ENCODE measurements at places on chromosomes 7 and 10.

DNA sequence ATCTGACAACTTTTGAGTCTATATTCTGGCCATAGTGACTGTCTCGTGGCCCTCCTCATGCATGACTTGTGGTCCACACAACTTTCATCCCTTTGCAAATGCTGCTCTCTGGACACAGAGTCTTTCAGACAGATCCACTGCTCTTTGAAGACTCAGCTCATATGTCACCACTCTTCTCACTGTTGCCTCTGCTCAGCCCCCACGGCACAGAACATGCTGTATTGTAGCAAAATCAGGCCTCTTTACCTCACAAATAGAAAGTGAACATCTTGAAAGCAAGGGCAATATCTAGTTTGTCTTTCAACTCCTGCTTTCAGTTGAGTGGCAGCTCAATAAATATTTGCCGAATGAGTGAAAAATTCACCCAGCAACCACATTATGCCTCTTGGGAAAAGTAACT, 443.5 kb downstream of the NRG3 start:
- no peak for DNase-seq

DNA sequence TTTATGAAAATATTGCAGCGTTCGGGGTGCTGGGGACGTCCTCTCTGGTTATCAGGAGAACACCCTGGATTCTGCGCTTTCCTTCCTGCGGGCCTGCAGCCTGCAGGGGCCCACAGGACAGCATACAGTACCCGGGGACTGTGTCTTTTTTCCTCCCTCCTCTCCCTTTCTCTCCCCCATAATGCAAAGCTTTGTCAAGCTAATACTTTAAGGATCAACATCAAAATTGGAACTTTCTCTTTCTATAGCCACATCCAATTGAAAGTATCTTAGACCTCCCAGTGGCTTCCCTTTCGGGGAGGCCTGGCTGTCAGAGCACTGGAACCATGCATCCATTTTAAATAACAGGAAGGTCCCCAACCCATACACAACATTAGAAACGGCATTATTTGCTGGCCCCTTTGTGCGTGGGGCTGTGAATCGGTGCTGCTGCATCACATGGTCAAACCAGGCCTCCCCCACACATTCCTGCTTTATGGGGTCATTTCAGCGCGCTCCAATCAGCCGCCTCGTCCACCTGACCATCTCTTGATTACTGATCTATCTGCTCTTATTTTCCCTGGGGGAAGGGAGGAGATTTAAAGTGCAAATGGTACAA, 505.1 kb downstream of the DNAJB6 start:
- DNase-seq = no peak

DNA sequence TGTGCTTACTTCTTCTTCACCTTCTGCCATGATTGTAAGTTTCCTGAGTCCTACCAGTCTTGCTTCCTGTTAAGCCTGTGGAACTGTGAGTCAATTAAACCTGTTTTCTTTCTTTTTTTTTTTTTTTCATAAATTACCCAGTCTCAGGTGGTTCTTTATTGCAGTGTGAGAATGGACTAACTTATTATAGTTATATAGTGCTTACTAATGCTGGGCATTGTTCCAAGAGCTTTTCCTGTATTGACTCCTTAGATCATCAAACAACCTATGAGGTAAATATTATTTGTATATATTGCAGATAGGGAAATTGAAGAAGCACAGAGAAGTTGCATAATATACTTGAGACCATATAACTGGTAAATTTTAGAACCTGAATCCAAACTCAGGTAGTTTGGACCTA, 98.1 kb downstream of the MBL2 start:
- DNase-seq = no peak

DNA sequence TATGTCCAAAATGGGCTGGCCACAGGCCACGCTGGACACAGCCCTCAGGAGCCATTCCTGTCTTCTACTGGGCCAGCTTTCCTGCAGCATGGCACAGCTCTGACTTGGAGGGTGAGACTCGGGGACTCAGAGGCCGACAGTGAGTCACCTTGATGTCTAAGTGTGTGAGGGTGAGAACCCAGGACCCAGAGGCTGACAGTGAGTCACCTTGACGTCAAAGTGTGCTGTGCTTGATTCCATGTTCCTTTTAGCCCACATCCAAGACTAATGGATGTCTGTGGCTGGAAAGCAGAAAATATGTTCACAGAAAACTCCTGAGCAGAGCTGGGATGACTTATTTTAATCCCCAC, 6.0 kb upstream of the FAM170B start:
- no peak for DNase-seq

GRCh38 chr10:69262292-69262751, 16.0 kb upstream of the HK1 start:
- DNase-seq = no peak

- no peak for DNase-seq
These were observed 810.6 kb upstream of the C7orf33 start for GRCh38 chr7:147779949-147780348.

GRCh38 chr7:148535217-148535616, 55.3 kb upstream of the C7orf33 start:
- peak; percentile 18 for DNase-seq

GRCh38 chr7:20107582-20107981, 109.6 kb downstream of the MACC1 start:
- no peak for DNase-seq

- no peak for DNase-seq
These were observed 35.3 kb downstream of the KCNH2 start for GRCh38 chr7:150942591-150943452.

- DNase-seq = no peak
These were observed 860.6 kb upstream of the CELF2 start for GRCh38 chr10:10156917-10157600.

DNA sequence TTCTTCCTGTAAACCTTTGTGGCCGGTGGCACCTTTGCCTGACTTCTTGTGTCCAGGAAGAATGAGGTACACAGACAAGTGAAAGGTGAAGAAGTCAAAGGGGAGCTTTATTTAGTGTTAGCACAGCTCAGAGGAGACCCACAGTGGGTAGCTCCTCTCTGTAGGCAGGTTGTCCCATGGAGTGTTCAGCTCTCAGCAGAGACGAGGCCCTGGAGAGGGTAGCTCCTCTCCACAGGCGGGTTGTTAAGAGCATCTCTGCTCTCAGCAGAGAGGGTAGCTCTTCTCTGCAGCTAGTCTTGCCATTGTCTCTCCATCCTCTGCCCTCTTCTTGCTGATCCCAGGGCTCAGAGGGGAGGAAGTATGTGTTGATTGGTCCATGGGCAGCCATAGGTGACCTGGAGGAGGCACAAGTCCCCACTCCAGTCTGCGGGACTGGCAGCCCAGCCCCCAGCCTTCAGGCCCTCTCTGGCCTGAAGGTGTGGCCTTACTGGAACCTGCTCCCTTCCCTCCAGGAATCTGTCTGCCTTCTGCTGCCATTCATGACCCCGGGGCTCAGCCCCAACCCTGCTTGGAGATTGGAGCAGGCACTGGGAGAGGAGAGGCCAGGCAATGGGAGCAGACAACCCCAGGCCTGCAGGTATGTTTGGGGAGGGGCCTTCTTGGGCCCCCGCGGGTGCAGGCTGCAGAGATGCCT, 24.5 kb downstream of the HHEX start:
- no peak for DNase-seq

- DNase-seq = no peak
These were observed 64.7 kb upstream of the JAZF1 start for GRCh38 chr7:28245123-28245878.

DNA sequence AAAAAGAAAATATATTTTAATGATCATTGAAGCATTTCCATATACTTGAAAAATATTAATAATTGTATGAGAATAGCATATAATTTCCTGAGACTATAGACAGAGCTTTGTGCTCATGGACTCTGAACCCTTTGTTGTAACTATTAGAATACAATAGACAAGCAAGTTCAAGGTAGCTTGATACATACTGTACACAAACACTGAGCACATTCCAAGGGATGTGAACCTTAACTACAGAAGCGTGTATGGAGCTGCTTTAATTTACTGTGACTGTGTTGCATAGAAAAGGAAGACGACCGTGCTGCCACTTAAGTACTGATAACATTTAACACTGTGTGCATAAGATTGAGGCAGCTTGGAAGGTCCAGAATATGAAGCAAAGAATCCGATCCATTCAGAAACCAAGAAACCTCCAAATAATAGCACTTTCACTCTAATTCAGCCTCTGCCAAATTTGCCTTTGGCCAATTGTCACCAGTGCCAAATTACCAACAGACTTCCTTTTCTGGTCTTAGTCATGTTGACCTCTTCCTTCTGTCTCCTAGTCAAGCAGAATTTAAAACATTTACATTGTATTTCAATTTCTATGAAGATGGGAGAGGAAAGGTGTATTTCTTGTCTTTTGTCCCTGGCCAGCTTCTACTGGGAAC, 566.1 kb upstream of the GALNT17 start:
- DNase-seq = no peak

DNA sequence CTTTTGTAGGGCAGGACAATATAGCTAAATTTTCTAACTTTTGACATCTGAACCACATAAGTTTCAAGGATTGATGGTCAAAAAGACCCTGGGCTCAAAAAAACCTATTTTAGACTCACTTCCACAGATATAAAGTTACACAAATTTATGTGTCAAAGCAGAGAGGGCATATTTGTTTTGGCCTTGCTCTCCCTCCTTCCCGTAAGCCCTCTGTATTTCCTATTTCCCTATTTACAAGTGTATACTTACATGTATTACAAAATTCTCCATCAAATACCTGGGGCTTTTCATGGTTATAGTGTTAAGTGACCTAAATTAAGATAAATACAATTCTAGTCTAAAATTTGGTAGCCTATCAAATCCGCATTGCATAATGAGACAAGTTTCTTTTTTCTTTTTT, 2.6 kb downstream of the KDM7A start:
- no peak for DNase-seq

- DNase-seq = no peak
These were observed 44.5 kb upstream of the CDK1 start for GRCh38 chr10:60733826-60734225.

- no peak for DNase-seq
These were observed 642.9 kb downstream of the SDK1 start for GRCh38 chr7:3943779-3944520.

GRCh38 chr7:506391-506831, 13.2 kb downstream of the PDGFA start:
- DNase-seq = no peak

GRCh38 chr10:24597426-24597825, 126.3 kb downstream of the ARHGAP21 start:
- no peak for DNase-seq

DNA sequence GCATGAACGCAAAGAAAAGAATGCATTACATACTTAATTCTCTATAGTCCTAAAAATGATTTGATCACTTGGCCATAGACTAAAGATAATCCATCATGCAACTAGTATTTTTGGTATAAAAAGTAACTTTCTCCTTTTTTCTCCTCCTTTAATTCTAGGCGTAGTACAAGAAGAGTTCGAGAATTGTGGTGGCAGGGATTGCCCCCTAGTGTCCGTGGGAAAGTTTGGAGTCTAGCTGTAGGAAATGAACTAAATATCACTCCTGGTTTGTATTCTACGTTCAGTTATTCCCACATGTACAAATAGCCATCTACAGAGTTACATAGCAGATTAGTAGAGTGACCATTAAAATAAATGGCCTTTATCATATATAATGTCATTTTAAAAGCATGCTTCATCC, 45.5 kb upstream of the HELLS start:
- no peak for DNase-seq

GRCh38 chr7:40477094-40477493, 342.3 kb downstream of the SUGCT start:
- no peak for DNase-seq

DNA sequence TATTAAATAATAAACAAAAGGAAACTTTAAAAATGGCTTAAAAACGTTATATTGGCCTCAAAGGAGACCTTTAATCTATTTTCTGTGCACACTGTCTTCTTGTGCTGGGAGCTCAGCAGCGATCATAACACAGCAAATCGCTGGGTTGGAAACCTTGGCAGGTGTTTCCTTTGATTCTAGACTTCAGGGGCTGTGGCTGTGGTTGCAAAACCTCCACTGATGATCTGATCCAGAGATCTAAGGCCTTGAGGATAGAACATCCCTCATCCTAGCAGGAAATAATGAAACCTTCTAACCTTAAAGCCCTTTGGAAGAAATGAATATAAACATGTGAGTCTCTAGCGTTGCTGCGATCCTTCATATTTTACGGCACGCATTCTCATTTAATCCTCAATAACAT, 29.8 kb downstream of the CDHR3 start:
- DNase-seq = no peak

GRCh38 chr7:155470686-155471638, 13.0 kb downstream of the EN2 start:
- DNase-seq = no peak

- no peak for DNase-seq
These were observed 26.7 kb upstream of the MRLN start for GRCh38 chr10:59779756-59780533.

GRCh38 chr10:97923057-97923456, 73.4 kb downstream of the GOLGA7B start:
- no peak for DNase-seq

GRCh38 chr10:72515455-72515854, 110.4 kb downstream of the MICU1 start:
- DNase-seq = no peak

- peak; percentile 7 for DNase-seq
These were observed 1.0 kb downstream of the PRR15 start for GRCh38 chr7:29564496-29565223.

DNA sequence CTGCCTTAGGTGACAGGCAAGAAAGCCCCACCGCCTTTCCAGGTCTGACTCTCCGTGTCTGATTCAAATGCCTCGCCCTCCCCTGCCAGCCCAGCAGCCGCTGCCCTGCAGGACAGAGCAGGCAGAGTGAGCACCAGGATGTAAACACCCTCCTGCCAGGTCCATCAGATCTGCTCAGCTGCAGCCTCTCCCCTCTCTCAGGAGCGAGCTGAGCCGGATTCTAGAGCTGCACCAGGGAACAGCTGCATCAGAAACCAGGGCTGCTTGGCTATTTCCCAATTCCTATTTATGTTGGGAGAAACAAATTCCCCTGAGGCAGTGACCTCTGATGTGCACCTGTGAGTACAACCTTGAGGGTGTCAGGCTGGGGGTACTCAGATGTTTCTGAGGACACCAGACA, 121.5 kb upstream of the ZMIZ1 start:
- DNase-seq = no peak

DNA sequence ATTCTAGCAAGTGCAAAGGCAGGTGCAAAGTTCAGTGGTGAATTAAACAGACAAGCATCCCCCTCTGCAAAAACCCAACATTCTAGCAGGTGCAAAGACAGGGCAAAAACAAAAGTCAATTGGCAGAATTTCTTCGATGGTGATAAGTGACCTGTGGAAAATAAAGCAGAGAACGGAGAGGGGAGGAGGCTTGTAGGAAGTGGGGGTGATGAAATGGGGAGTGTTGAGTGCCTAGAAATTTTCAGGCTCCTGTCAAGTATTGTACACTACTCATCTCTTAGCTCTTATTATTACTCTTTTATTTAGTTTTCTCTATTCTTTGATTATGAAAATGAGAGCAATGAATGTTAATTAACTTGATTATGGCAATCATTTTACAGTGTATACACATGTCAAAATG, 2.4 kb upstream of the CD36 start:
- DNase-seq = no peak

GRCh38 chr7:50771120-50772002, 11.3 kb downstream of the GRB10 start:
- no peak for DNase-seq
